AG04449 (cell line): ENCODE measurements at places on chromosomes 2 and 18.

DNA sequence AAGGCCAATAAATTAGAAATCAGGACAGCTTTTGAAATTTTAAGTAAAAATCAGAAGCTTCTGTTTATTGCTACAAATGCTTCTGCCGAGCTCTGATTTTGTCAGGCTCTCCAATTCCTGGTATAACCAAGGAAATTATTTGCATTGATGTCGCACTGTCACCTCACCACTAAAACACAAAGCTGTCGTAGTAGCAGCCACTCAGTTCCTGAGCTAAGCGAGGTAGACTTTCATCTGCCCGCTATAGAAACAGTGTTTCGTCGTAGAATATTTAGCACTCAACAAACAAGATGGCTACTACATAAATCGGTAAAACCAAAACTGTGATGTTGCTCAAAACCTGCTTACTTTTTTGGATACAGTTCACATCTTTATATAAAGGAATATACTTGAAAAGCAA, 141.3 kb upstream of the FOSL2 start:
- no peak for DNase-seq

GRCh38 chr2:17605696-17606095, 65.2 kb downstream of the VSNL1 start:
- DNase-seq: no peak

DNA sequence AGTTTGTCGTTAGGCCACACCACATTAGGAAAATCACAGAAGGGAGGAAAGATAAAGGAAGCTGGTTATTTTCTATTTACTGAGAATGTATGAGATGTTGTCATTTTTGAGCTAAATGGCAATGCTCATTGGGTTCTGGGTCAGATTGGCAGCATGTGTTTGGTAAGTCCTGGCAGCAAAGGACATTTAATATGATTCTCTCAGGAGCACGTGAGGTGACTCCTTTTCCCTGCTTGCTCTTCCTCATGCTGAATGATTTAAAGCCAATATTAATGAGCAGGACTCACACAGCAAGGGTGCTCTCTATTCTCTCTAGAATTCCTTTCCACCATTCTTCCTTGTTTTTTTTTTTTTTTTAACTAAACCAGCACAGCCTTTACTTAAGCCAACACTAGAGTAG, 298.2 kb downstream of the XIRP2 start:
- no peak for DNase-seq

DNA sequence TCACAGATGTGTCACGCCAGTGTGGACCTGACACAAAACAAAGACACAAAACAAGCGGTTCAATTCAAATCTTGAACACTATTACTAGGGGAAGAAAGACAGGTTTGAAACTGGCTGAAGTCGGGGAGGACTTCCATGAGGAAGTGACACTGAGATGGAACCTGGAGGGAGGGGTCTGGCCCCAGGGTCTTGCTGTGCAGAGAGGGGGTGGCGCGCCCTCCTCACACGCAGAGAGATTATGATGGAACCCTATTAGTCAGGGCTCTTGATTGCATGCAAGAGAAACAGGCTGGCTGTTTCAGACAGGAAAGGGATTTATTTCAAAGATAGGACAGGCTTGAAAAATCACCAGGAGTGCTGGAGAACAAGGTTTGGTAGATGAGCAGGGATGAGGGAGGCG, 363.6 kb upstream of the HS6ST1 start:
- DNase-seq: no peak

- DNase-seq: no peak
Observed at GRCh38 chr18:7535436-7536205, 31.5 kb upstream of the PTPRM start.

GRCh38 chr2:58540681-58541080, 299.6 kb upstream of the FANCL start:
- no peak for DNase-seq

DNA sequence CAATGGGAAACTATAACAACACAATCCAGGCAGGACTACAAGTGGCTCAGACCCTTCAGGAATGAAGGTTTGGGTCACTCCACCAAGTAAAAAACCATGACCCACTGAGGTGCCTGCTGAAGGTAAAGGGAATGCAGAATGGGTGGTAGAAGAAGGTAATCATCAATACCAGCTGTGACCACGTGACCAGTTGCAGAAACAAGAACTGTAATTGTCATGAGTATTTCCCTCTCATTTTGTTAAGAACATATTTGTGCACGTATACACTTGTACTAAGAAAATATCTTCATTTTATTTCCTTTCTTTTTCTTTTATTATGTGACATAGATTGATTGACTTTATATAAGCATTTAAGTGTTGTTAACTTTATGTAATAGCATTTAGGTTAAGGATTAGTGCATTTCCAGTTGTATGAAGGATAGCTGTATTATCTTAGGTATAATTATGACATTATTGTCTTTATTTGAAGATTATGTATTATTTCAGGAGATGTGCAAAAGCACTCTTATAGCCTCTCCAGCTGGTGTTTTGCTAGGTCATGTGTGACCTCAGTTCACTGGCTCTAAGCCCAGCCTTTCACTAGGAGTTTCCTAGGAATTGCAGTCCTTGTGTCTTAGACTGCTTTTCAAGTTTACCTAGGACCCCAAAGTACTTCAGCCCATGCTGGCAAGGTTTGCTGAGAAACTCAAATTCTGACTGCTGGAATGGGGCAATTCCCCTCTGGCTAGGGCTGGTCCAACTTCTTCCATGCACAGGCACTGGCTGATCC, 125.7 kb upstream of the DPP10 start:
- no peak for DNase-seq

GRCh38 chr2:23230885-23231284, 154.1 kb upstream of the KLHL29 start:
- no peak for DNase-seq

- DNase-seq: no peak
Observed at GRCh38 chr18:6009756-6010155, 114.4 kb upstream of the TMEM200C start.

DNA sequence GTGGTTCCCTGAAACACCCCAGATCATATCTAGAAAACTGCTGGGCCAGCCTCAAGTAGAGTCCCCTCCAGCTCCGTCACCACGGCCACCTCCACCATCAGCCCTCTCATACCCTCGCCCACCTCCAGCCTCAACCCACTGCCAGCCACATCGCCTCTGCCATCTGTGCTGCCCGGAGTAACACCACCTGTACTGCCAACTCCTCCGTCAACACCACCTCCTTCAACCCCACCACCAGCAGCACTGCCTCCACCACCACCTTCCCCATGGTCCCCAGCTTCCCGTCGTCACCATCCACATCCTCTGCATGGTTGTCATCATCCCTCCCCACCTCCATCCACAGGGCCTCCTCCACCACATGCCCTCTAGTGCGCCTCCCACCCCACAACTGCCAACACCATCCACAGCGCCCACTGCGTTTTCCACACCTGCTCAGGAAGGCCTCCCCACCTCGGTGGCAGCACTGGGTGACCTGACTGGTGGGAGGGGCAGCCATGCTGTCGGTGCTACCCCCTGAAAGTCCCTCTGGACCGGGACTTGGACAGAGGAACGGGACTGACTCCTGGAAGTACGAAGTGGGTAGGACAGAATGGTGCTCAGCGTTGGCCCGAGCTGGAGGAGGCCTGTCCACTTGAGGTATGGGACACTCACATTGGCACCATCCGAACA, 1.6 kb downstream of the SNED1 start:
- no peak for DNase-seq

DNA sequence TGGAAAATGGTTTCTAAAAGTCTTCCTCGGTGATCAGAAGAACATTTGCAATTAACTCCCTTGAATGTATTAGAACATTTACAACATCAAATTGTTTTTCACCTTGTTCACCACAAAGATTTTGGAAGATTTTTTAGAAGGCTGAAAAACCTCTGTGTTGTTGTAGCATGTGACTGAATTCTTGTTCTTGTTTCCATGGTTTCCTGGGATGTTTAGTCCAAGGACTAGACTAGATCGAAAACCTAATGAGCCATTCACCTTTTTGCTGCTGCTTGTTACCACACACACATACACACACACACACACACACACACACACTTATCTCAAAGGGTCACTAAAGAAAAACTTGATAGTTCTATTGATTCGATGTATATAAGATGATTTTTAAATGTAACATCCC, 380.0 kb downstream of the LRRTM4 start:
- DNase-seq: no peak

DNA sequence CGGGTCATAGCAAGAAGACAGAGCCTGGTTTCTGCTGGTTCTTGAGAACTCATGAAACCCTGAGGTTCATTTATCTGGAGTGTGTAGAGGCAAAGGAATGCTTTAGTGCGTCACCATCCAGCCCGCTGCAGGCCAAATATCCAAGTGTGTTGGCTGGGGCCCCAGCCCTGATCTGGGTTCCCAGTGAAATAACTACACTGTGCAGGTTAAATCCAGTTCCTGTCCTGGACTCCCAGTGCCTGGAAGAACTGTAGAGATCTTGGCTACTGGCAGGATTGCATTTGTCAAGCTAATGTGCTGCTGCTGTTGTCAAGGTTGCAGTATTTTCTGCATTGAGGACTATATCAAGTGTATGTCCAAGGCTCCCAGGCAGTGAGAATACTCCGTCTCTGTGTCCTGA, 89.9 kb downstream of the MAPK4 start:
- DNase-seq: no peak

GRCh38 chr2:95301876-95302641, 4.9 kb downstream of the KCNIP3 start:
- no peak for DNase-seq

DNA sequence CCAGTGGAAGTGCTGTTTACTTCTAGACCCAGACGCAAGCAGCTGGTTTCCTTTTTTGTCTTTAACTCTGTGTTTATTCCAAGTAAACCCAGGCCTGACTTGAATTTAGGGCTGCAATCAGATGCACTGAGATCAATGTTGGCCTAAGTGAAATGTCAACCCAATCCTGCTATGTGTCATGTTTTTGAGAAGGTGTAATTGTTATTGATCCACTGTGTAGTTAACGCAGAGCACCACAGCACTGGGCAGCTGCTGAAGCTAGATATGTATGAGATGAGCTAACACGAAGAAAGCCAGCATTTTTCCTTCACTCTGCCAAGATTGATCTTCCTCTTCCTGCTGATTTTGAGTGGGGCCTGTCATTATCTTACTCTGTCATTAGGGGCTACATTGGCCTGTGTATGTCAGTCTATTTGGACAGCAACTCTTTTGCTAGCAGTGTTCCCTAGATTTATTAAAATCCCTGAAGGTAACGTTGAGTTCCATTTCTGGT, 18.9 kb upstream of the DLX1 start:
- DNase-seq: no peak

DNA sequence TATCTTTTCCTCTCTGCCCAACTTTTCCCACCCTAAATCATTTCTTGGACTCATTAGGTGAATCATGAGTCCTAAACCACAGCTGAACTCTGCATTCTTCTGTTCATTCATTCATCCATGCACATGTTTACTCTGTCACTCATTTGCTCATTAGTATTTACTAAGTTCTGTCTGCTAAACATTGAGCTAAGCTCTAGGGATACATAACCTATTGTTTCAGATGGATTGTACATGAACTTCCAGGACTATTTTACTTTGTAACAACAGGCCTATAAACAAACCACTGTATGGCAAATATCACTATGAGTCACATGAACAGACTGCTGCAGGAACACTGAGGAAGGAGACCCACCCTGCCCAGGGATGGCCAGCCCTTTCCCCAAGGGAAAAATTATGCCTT, 14.6 kb upstream of the DYNC2LI1 start:
- DNase-seq: peak; percentile 29

GRCh38 chr2:144490857-144491256, 29.1 kb downstream of the ZEB2 start:
- DNase-seq: no peak

DNA sequence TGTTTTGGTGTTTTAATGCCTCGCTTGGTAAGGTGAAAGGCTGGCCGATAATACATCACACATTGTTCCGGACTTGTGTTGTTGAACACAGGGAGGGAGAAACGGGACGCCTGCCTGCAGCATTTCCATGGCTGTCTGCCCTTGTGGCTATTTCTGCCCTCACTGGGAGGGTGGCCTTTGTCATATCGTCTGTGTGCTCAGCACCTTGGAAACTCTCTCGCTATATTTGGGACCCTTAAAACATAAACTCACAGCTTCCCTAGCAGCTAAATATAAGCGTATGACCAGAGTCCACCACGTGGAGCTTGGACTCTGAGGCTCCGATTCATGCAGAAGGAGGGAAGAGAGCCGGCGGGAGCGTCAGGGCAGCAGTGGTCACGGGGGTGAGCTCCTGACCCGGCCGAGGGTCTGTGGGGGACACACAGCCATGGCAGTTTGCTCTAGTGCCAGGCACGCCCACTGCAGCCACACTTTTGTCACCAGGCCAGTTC, 111.7 kb downstream of the SH3BP4 start:
- no peak for DNase-seq

DNA sequence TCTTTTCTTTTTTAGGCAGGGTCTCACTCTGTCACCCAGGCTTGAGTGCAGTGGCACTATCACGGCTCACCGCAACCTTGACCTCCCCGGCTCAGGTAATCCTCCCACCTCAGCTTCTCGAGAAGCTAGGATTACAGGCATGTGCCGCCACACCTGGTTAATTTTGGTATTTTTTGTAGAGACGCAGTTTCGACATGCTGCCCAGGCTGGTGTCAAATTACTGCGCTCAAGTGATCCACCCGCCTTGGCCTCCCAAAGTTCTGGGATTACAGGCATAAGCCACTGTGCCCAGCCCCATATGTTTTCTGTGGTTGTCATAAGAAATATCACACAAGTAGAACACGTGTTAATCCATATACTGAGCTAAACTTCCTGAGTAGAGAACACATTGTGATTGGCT, 14.6 kb downstream of the ENOSF1 start:
- no peak for DNase-seq

- peak; percentile 87 for DNase-seq
Observed at GRCh38 chr2:174663550-174663949, 65.9 kb upstream of the WIPF1 start.

DNA sequence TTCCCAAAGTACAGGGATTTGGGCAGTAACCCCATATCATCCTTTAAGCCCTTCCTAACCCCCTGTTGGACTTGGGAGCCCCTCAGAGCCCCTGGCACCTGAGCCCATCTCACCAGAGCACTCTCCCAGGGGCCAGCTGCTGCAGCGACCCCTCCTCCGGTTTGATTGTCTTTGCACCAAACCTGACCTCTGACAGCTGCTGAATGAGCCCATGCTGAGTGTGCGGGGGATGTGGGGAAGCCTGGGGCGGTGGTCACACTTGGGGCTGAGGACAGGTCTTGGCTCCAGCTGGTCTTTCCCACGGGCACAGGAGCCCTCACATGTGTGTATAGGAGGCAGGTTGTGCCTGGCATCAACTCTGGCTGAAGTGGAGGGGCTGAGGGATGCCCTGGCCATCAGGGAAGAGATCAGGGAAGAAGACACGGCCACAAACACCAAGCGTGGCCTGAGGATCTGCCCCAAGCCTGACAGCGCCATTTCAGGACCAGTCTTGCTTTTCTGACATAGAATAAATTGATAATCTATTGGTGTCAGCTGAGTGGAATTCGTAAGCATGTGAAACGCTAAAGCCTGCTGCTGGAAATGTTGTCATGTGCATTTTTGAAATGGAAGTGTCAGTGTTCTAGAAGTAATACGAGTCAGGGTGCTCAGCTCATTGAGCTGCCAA, 102.4 kb downstream of the ACKR3 start:
- DNase-seq: no peak

- peak; percentile 47 for DNase-seq
Observed at GRCh38 chr2:29259221-29259620, 144.0 kb downstream of the CLIP4 start.
